ENCODE measurements at places on chromosomes 6 and 20. TPM values are rescaled to one million over a fixed set of nuclear protein-coding genes. Genes with fewer than 3 reads are reported as not detected.
A peak's percentile ranks its signal among the peaks of the same experiment; 100 is the strongest.

- no peak for DNase-seq
Measured at GRCh38 chr20:10705801-10706459, 32.1 kb upstream of the JAG1 start.

GRCh38 chr20:675033-675452 lies 559 bp downstream of the SCRT2 start:
- DNase-seq = no peak

GRCh38 chr6:136209496-136209895 lies 40.6 kb downstream of the MTFR2 start:
- DNase-seq = no peak

DNA sequence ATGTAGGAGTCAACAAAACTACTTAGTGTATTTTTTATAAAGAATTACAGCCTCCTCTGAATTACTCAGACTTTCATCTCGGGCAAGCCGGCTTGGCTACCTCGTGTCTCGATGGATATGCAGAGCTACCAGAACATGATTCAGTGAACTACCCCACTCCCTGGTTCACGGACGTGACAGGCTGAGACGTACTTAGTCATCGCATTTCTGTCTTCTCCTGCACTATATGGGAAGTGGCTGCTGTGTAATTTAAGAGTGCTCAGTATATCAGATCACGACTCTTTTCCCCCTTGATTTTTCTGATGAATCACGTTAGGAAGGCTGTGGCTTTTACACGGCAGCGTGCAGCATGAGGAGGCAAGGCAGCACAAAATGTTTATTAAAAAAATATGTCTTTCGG lies 302.7 kb upstream of the ZFP64 start:
- DNase-seq = no peak

GRCh38 chr6:161710698-161711097 lies 436.8 kb upstream of the AGPAT4 start:
- DNase-seq = no peak

GRCh38 chr6:27650620-27651370 lies 177.9 kb upstream of the ZNF184 start:
- DNase-seq = no peak

- DNase-seq = no peak
Measured at GRCh38 chr20:53394433-53394832, 199.2 kb downstream of the ZNF217 start.

GRCh38 chr20:5156675-5157448 lies 30.1 kb downstream of the CDS2 start:
- DNase-seq = no peak

- DNase-seq = peak; percentile 58
Measured at GRCh38 chr6:148761527-148762011, 14.7 kb downstream of the UST start.

GRCh38 chr6:16572943-16573342 lies 188.3 kb downstream of the ATXN1 start:
- no peak for DNase-seq

ANKRD66 gene
- 0.61 TPM for polyA plus RNA-seq

HLA-DRA gene
- 57.8 TPM for polyA plus RNA-seq

WFDC12 gene
- polyA plus RNA-seq = not detected

PNLDC1 gene
- 0.39 TPM for polyA plus RNA-seq

LTV1 gene
- 34.6 TPM for polyA plus RNA-seq

CDSN gene
- not detected for polyA plus RNA-seq

SAPCD1 gene
- polyA plus RNA-seq = 2.4 TPM

DAAM2 gene
- 43.2 TPM for polyA plus RNA-seq
